ENCODE measurements at places on chromosomes 16 and 17. TPM values are rescaled to one million over a fixed set of nuclear protein-coding genes. Genes with fewer than 3 reads are reported as not detected.

ATP2A1 gene
- 0.75 TPM for total RNA-seq

RNF227 gene
- 2.5 TPM for total RNA-seq

NPW gene
- total RNA-seq, result not detected

CPHXL2 gene
- not detected for total RNA-seq

RPH3AL gene
- 45.6 TPM for total RNA-seq

ARL5C gene
- total RNA-seq, result not detected

UTP4 gene
- 47.4 TPM for total RNA-seq

ARHGDIG gene
- total RNA-seq, result not detected
